ENCODE measurements at places on chromosomes 6 and 20.

DNA sequence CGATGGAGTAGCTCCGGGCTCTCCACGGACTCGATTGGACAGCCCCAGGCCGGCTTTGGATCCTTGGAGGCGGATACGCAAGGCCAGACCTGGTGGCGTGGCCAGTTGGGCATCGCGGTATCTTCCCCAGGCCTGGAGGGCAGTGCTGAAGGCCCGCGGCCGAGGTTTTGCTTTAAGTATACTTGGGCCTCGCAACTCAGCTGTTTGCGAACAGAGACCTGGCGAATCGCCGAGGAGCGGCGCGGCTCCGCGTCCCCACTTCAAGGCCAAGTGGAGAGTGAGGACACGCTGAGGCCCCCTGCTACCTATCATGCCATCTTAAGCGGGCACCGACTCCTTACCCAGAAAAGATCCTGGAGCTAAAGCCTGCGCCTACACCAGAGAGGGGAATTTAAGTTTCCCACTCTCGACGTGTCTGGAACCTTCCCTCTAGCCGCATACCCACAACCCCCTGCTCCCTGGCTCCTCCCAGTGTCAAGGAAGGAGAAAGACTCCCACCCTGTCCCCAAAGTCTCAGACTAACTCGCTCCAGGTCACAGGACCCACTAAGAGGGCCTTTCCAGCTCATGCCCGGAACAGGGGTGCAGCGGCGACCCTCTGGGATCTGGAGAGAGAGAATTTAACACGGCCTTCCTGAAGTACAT lies 4.1 kb downstream of the LINC00237 start:
- no peak for DNase-seq

DNA sequence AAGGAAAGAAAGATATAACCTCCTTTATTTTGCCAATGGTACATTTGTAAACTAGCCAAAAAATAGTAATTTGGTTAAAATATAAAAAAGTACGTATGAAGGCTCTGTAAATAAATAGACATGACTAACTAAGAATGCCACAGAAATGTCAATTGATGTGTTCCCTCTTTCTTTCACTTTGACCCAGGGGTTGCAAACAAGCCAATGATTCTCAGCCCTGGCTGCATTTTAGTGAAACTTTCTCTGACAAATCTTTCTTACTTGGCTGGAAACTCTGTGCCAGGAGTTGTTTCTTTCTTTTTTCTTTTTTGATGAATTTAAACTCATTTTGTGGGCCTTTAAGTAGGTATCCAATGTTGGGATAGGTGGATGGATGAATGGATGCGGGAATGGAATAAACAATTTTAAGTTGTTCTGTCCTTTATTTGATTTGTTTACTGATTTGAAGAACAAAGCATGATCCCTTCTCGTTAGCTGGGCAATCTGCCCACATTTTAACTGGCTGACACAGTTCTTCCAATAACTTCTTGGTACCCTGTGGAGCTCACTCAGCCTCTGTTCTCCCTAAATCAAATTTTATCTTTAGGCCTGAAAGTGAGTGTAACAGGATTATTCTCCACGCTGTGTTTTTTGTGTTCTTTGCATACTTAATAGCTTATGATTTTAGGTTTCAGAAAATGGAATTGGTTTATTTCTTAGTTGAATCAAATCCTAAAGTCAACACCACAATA lies 58.6 kb upstream of the GCLC start:
- DNase-seq = no peak

DNA sequence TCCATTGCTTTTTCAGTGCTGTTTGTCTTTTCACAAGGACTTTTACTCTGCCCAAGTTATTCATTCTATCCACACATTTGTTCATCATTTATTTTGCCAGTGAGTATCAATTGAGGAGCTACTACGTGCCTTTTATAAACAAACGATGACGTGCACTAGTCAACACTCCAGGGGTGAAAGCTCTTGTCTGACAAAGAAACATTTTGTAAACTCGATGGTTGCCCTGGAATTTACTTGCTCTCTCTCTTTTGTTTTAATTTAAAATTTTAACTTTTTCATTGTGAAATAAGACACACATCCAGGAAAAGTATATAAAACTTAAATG lies 8.3 kb upstream of the MRPS18A start:
- DNase-seq = no peak

- no peak for DNase-seq
These were observed 38.0 kb upstream of the APCDD1L start for GRCh38 chr20:58553166-58553696.

- DNase-seq = no peak
These were observed 31.1 kb downstream of the UTRN start for GRCh38 chr6:144315981-144316861.

- DNase-seq = no peak
These were observed 3.4 kb downstream of the SLC32A1 start for GRCh38 chr20:38727607-38728190.

All from activated T-cell treated with anti-CD3 and anti-CD28 coated beads for 24 hours (primary cell).